ENCODE measurements at places on chromosomes 11 and 22.

- DNase-seq: no peak
Observed at GRCh38 chr11:2515401-2516275, 70.8 kb downstream of the KCNQ1 start.

DNA sequence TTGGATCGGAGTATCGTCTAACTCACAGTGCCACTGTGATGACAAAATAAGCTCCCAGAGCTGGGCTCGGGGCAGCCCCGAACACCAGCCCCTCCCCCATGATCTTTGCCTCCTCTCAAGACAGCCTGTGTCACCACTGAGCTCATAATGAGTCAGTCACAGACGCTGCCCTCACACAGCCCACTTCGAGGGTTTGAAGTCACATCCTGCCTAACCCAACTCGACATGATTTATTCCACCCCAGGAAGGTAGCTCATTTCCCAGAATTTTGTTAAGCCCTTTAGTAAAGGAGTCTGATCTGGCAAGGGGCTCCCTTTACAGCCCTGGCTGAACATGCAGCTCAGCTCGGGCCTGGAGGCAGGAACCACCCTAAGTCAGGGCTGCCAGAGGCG is 22.8 kb downstream of the MYH9 start:
- DNase-seq: peak; percentile 92

- no peak for DNase-seq
Observed at GRCh38 chr11:9575260-9576240, 2.1 kb downstream of the WEE1 start.

DNA sequence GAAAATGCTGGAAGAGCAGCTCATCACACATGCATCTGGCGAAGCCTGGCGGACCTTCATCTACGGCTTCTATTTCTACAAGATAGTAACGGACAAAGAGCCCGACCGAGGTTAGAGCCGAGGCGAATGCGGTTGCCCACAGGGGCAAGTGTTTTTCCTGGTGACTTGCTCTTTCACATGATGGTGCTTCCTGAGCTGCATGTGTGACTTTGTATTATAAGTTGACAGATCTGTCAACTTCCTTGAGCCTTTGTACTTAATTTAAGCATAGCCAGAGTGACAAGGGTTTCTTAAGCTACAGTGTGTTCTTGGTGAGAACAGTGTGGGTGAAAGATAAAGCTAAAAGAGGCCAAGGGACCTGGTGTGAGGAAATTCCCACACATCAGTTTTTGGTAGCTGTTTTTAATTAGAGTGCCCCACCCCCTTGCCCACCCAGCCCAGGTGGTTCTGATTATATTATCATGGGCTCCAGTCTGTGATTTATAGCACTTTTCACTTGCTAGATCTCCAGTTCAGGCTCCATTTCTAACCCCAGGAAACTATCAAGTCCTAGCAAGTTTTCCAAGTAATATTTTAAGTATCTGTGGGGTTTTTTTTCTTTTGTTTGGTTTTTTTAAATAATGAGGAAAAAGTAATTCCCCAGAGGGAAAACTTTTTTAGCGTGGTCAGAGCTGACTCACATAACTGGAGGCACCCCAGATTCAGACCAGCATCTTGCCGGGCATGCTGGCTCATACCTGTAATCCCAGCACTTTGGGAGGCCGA is 68.0 kb upstream of the YWHAH start:
- DNase-seq: no peak

- DNase-seq: no peak
Observed at GRCh38 chr11:59943997-59944714, 5.9 kb downstream of the OOSP1 start.

GRCh38 chr11:87223816-87224215 is 186.1 kb downstream of the TMEM135 start:
- DNase-seq: no peak

- no peak for DNase-seq
Observed at GRCh38 chr11:46896719-46897406, 21.5 kb downstream of the LRP4 start.

DNA sequence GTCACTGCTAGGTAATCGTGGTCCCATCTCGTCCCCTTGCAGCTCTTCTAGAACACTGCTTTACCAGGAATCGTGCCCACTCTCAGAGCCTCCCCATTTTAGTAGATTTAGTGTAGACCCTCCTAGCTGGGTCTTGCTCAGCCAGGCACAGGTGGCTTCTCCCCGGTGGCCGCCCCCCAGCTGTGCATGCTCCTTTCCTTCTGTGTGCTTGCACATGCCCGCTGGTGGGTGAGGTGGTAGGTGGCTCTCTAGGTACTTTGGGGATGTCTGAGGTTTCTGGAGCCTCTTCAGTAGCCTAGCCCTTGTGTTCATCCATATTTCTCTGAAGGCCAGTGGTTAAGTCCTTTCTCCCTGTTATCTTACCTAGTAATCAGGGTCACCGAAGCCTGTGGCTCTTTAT is 5.6 kb downstream of the TUB start:
- DNase-seq: no peak

GRCh38 chr11:86202013-86202336 is 42.6 kb upstream of the EED start:
- DNase-seq: no peak

GRCh38 chr11:128917144-128917724 is 25.4 kb downstream of the TP53AIP1 start:
- no peak for DNase-seq

- no peak for DNase-seq
Observed at GRCh38 chr22:42641801-42642413, 1.5 kb upstream of the ATP5MGL start.

- no peak for DNase-seq
Observed at GRCh38 chr11:111445586-111445985, 66.5 kb upstream of the POU2AF1 start.

DNA sequence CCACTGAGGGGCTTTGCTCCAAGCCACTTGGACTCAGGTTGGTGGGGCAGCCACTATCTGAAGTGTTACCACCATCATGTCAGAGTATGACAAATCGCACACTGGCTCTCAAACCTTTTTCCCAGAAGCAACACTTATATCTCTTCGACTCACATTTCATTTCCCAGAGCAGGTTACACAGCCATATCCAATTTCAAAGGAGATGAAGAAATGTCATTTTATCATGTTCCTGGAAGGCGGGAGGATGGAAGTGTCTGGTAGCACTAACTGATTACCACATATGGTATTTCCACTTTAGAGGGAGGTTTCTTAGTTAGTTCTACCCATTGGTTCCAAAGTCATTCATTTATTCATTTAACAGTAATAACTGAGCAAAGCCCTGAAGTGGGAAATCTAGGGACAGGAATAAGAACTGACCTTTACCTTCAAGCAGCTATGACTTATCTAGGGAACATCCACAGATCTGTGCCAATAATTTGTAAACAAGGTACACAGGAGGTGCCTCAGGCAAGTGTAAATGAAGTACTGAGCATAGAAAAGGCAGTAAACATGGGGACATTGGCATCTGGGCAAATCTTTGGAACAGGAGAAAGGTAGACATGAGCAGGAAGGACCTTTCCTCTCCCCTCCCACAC is 54.9 kb upstream of the LRRC55 start:
- DNase-seq: no peak

- no peak for DNase-seq
Observed at GRCh38 chr22:19871023-19871844, 16.6 kb upstream of the GNB1L start.

- peak; percentile 74 for DNase-seq
Observed at GRCh38 chr22:42661985-42662831, 13.0 kb upstream of the CYB5R3 start.

- no peak for DNase-seq
Observed at GRCh38 chr11:113627946-113628345, 78.2 kb downstream of the TMPRSS5 start.

- DNase-seq: no peak
Observed at GRCh38 chr11:43580735-43581369, 99.7 kb upstream of the HSD17B12 start.

DNA sequence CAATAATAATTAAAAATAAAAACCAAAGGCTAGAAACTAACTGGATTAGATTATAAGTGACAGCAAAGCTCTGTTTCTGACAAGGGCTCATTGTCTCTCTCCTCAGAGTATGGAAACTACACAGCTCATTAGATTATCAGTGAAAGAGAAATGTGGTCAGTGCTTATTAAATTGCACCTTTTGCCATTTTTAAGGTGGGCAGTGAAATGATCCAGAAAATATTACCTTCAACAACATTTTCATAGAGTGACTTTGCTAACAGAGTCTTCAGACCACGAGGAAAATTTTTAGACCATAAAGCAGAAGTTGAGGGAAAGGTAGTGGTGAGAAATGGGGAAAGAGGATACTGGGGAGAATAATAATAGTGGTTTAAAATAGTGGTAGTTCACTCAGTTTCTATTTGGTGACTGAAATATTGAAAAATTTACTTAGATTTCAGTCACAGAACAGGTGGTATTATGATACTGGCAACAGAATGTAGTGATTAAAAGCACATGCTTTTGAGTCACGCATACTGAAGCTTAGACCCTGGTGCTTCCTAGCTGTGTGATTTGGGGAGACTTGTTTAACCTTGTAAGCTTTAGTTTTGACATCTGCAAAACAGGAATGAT is 684.0 kb upstream of the CCDC90B start:
- DNase-seq: no peak

- DNase-seq: no peak
Observed at GRCh38 chr22:29780748-29781676, 13.8 kb downstream of the UQCR10 start.

DNA sequence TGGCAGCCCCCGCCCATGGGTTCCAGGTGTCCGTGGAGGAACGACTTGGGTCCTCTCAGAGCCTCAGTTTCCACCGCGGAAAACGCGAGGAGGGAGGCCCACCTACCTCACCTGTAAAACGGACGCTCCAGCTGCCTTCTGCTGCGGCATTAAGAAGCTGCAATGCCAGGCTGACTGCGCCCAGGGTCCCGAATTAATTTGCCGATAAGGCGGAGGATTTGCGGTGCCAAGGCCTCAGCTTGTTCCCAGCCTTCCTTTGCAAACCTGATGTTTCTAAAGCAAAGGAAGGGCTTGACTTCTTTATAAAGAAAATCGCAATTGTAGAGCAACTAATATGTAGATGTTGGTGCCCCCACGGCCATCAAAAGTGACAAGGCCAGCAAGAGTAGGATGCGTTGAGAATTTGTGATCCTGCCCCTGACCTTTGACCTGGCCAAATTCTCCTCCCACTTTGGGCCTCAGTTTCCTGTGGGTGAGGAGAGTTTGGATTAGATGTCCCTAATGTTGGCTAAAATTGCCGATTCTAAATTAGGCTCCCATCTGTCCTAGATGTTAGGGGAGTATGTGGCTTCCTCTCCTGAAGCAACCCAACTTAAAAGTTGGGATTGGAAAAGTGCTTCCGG is 849 bp upstream of the TCF20 start:
- no peak for DNase-seq

GRCh38 chr11:116509551-116509950 is 263.2 kb downstream of the BUD13 start:
- no peak for DNase-seq

DNA sequence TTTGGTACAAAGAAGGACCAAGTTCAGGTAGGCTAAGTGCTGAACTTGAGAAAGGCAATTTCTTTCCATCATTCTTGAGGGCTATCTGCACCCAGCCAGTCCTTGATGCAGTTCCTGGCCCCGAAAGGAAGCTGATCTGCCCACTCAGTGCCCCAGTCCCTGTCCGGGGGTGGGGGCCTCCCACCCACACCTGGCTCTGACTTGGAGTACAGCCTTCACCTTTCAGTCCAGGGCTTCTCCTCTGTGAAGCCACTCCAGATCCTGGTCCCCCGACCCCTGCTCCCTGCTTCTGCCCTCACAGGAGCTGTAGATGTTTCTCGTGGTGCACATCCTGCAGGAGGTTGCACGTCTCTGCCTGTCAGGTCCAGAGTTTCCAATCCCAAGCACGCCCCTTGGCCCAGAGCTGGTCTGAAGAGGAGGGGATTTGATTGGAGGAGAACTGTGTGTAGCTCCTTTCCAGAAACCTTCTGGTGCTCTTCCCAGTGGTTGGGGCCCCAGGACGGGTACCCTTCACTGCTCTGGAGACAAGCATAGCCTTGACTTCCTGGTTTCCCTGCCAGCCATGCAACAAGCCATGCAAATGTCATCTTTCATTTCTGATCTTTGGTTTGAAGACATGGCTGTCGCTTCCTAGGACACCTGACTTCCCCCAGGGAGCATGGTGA is 75.3 kb downstream of the BCR start:
- DNase-seq: no peak

DNA sequence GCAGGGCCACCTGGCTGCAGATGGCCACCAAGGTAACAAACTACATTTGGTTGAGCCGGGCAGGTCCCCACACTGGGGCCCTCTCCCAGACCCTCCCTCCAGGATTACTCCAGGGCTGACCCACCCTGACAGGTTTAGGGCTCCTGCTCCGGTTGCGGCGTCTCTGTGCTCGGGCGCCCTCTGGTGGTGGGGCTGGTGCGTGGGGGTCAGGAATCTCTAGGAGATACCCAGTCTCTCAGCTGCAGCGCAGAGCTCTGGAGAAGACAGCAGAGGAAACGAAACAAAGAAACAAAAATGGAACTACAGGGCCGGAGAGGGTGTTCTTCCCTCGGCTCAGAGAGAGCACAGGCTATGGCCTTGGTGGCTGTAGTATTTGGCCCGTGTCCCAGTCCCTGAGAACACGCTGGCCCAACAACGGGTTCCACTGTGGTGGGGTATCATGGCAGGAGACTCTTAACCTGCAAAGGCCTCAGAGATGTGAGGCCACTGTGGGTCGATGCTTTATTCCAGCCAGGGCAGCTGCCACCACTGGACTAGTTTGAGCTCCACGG is 2.4 kb downstream of the C11orf96 start:
- DNase-seq: peak; percentile 53

GRCh38 chr11:128291835-128292234 is 295.5 kb downstream of the ETS1 start:
- DNase-seq: no peak

DNA sequence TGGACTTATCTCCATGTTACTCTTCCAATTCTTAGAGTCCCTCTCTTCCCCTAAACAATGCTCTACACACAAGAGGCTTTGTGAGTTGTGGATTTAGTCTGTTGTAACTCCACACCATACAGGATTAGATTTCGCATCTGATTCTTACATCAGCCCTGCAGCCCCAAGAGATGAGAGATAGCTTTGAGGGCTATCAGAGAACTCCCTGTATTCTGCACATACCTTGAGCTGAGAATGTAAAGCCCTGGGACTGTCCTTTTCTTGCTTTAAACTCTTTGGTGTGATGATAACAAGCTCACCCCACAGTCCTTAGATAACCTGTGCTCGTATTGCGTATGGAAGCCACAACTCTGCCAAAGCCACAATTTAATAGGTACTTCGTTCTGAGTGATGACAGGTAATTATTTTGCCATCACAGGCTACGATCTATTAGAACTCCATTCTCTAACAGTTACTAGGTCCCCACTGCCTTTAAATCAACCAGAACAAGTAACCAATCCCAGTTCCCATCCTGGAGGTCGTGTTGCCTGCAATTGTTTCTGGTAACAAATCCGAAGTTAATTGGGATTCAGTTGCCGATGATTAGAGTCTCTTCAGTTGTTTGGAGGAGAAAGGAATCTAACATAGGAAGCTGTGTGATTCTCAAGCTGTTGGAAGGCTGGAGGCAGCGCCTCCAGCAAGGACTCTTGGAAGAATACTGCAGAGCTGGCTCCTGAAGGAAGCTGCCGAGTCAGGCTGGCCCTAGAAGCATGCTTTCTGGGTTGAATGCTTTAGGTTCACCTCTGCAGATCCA is 1.3 kb upstream of the PARVG start:
- no peak for DNase-seq
